ENCODE measurements at places on chromosomes 7 and 10. TPM values are rescaled to one million over a fixed set of nuclear protein-coding genes. Genes with fewer than 3 reads are reported as not detected.

DNA sequence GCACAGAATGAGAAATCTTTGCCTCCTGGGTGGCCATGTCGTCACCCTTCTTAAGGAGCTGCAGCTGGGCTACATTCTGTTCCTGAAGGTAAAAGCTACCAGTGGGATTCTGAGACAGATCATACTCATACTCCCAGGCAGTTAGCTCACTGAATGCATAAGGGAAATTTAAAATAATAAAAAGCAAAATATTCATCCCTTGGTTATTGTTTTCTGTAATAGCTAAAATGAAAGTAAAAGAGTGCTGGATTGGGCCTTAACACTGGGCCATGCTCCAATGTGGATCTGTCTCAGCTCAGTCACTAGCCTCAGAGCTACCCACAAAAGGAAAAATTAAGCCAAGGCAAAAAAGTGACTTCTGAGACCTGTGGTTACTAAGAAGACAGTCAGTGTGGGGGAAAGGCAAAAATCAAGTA, 8.9 kb upstream of the DYNC2I1 start:
- no peak for DNase-seq

- DNase-seq, result no peak
Measured at GRCh38 chr7:157904211-157904865, 567.5 kb downstream of the DNAJB6 start.

- no peak for DNase-seq
Measured at GRCh38 chr7:72437610-72438009, 25.5 kb upstream of the CALN1 start.

DNA sequence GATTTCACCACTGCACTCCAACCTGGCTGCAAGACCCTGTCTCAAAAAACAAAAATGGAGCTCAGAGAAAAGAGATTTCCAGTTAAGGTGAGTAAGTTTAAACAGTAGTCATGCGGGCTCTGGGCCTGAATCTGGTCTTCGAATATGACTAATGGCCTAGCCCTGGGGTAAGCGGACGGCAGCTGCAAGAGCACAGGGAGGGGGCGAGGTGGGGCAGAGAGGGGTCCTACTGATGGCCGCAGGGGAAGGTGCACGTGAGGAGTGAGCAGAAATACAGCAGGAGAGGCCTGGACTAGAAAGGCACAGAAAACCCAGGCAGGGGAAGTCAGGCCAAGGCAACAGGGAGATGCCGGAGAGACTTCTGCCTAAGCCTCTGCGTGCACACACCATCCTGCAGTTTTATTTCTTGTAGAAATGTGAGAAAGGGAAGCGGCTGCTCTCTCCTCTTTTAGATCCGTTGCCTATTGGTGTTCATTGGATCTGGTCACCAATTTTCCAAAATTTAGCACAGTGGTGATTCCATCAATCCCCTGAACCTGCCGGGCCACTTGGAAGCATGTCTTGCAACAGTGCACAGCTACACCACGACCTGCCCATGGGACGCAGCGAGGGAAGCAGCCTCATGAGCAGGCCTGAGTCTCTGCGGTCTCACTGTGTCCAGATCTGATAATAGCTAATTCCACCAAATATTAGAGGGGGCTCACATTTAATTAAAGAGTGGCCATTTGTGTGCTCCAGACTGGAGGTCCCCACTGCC, 139.0 kb downstream of the PAXIP1 start:
- no peak for DNase-seq

GRCh38 chr10:48695636-48696534, 11.2 kb downstream of the WDFY4 start:
- no peak for DNase-seq

GRCh38 chr10:15440204-15440711, 69.2 kb upstream of the FAM171A1 start:
- no peak for DNase-seq

The SMKR1 gene
- total RNA-seq, result not detected

DNA sequence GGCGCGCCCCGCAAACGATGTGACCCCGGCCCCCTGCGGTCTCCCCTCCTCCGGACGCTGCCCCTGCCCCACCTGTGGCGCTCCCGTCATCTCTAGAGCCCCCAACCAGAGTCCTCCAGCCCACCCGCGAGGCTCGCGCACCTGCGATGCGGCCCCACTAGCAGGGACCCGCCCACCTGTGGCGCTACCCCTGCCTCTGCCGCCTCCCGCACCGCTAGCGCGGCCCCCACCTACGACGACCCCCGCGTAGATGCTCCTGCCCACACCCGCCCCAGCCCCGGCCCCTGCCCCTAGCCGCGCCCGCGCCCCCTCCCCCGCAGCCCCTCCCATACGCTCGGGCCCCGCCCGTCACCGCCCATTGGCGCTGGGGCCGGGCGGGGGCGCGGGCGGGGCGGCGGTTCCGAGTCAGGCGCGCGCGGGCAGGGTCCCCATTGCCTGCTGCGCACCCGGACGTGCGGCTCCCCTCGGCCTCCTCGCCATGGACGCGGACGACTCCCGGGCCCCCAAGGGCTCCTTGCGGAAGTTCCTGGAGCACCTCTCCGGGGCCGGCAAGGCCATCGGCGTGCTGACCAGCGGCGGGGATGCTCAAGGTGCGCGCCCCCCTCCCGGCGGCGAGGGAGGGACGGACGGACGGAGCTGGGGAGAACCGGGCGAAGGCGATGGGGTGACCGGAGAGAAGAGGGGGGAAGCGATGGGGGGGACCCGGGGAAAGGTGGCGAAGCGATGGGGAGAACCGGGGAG, at the start of gene PFKP:
Gene PFKP (plus strand): TSS at position 431 of the 741 bp plus-strand sequence. CDS start 48 bp downstream, at position 479.
- no peak for DNase-seq

The GARIN1A gene
- total RNA-seq, result 0.17 TPM

The MYL7 gene
- 1.2 TPM for total RNA-seq

- no peak for DNase-seq
Measured at GRCh38 chr7:139365336-139365735, 5.6 kb downstream of the LUC7L2 start.

- DNase-seq, result no peak
Measured at GRCh38 chr10:23414658-23415057, 24.2 kb upstream of the OTUD1 start.

The GPR15LG gene
- total RNA-seq, result not detected

DNA sequence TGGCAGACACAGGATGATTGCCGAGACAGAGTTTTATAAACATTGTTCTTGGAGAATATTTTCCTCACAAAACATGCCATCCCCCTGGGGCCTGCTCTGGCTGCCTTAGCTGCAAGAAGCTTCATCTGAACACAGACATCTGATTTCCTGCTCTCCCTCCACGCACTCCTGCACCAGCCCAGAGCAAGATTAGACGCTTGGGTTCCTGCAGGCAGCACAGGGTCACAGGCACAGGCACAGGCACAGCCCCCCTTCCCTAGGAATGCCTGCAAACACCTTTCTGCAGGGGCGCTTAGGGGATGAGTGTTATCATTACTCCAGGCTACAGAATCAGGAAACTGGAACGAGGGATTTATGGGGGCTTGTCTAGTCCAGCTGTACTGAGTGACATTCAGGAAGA, 450.3 kb downstream of the GRID1 start:
- no peak for DNase-seq

The BICC1 gene
- total RNA-seq, result 64.6 TPM

The FAM13C gene
- total RNA-seq, result 0.21 TPM

GRCh38 chr10:116669832-116670644, 49.3 kb downstream of the PNLIPRP2 start:
- no peak for DNase-seq

- DNase-seq, result no peak
Measured at GRCh38 chr10:64103750-64104470, 582.7 kb downstream of the REEP3 start.

- no peak for DNase-seq
Measured at GRCh38 chr7:70183278-70183677, 585.0 kb downstream of the AUTS2 start.

GRCh38 chr10:52653263-52653909, 119.2 kb downstream of the MBL2 start:
- DNase-seq, result no peak

GRCh38 chr10:22554461-22555182, 159.8 kb downstream of the PIP4K2A start:
- peak; percentile 4 for DNase-seq

The PLAC9 gene
- total RNA-seq, result not detected

- no peak for DNase-seq
Measured at GRCh38 chr7:12494687-12495024, 75.9 kb upstream of the SCIN start.

GRCh38 chr10:11488126-11488525, 123.3 kb downstream of the USP6NL start:
- DNase-seq, result peak; percentile 26

DNA sequence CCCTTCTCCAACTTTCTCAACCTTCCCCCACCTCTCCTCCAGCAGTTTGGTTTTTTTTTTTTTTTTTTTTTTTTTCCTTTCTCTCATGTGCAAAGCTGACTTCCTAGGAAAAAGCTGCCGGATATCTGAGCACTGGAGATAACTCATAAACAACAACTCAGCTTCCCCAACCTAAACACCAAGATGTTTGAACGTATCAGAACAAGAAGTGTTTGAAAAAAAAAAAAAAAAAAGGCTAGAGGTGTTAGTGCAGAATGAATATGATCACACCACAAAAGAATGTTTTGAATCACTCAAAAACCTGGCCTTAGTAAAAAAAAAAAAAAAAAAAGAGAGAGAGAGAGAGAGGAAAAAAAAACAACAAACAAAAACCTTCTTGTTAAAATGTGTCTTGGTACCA, 11.2 kb downstream of the GATA3 start:
- no peak for DNase-seq

The MCM10 gene
- 2.8 TPM for total RNA-seq

- no peak for DNase-seq
Measured at GRCh38 chr7:30835396-30835915, 64.2 kb downstream of the MINDY4 start.

- DNase-seq, result peak; percentile 85
Measured at GRCh38 chr7:49398746-49399145, 374.7 kb upstream of the VWC2 start.

DNA sequence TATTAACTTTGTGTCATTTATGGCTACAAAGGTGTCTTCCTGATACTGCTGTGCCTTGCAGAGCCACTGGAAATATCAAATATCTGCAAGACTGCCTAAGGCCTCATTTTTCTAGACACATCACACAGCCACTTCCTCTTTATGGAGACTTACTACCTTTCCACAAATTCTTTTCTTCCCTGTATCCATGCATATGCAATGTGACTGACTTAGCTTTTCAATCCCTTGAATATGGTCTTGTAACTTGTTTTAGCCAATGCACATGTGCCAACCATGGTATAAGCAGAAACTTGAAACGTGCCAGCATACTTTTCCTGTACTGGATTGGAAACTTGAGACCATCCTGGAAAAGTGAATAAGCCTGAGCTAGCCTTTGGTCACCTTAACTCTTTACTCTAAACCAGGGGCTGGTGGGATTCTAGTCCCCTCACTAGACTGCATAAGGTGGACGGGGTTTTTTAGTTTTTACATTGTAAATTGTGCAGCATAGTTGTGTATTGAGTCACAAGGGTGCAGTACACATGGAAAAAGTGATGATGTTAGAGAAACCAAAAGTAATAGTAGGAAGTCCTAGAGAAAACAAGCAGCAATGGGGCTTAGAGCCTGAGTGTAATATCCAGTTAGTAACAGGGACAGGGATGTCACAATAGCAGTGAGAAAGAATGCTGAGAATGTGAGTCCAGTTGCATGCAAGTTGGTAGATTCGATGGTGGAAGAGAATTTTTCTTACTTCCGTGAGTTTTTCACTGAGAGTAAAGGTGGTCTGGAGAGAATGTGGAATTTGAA, 879.5 kb downstream of the SORCS1 start:
- DNase-seq, result no peak

The PHYHIPL gene
- 0.17 TPM for total RNA-seq

The EGR2 gene
- 0.67 TPM for total RNA-seq

The ENKUR gene
- 0.34 TPM for total RNA-seq

GRCh38 chr7:35463751-35464150, 209.9 kb upstream of the TBX20 start:
- DNase-seq, result no peak

The EN2 gene
- 0.07 TPM for total RNA-seq

- no peak for DNase-seq
Measured at GRCh38 chr10:114166494-114166893, 7.5 kb downstream of the CCDC186 start.

The SLC29A4 gene
- total RNA-seq, result 6.5 TPM

DNA sequence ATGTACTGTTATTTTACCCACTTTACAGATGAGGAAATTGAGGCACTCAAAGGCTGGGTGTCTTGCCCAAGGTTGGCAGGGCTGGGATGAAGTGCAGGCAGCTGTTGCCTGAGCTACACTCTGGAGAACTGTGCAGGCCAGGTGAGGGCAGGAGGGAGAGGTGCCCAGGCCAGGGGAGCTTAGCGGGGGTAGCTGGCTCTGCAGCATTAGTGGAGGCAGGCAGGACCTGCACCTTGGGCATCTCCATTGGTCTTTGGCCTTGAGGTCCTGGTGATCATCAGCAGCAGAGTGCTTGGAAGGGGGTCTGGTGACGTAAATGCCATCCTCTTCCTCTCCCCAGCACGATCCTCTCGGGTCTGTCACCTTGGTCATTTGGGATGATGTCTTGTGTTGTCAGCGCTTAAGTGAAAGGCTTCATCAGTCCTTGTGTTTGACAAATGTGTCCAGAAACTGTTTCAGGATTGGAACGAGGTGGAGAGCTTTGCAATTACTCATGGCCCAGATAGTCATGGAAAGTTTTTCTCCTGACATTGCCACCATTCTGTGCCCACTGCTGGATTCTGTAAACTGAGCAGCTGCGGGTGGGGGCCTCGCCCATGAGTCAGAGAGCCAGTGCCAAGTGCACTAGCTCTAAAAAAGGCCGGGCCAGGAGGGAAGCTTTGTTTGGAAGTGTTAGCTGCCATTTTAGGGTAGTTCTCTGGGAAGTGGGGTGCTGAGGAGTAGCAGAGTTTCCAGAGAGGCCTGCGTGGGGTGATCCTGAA, 47.6 kb downstream of the TSPAN15 start:
- no peak for DNase-seq

GRCh38 chr7:142746264-142746663, 3.0 kb upstream of the PRSS1 start:
- no peak for DNase-seq

DNA sequence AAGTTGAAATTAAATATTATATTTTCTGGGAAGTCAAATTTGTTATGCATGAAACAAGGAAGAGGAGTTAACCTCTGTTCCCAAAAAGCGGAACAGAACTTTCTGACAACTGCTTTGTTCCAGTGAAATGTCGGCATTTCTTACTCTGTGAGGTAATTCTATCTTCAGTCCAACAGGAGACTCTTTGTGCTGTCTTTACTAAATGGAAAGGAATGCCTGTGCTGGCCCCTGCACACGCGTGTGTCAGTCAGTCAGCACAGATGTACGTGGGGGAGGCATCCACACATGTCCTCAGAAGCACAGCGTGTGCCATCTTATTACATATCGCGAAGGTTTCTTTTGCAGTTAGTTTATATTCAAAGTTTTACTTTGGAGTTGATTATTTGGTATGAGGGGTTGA, 37.5 kb downstream of the NET1 start:
- no peak for DNase-seq

GRCh38 chr7:45394117-45394708, 180.0 kb upstream of the ADCY1 start:
- DNase-seq, result no peak

DNA sequence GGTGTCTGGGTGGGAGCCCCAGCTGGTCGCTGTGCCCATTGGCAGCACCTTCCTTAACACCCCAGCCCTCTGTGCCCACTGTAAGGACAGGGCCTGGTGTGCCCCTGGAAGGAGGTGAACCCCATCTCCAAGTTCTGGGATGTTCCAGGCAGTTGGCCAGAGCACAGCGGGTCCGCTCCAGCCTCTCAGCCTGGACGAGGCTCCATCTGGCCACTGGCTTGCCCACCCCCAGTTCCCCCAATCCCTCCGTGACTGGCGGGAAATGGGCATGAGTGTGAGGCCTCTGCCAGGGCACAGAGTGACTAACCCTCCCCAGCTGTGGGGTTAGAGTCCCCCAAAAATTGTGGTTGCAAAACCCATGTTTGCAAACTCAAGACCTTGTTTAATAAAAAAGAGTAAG, 15.6 kb downstream of the GRIFIN start:
- DNase-seq, result no peak

GRCh38 chr10:34506786-34507185, 308.3 kb downstream of the PARD3 start:
- DNase-seq, result no peak

The WDFY4 gene
- total RNA-seq, result not detected
